ENCODE measurements at places on chromosomes 7 and 10. TPM values are rescaled to one million over a fixed set of nuclear protein-coding genes. Genes with fewer than 3 reads are reported as not detected.
A peak's percentile ranks its signal among the peaks of the same experiment; 100 is the strongest.

GRCh38 chr7:42407833-42408232 is 170.8 kb upstream of the GLI3 start:
- no peak for DNase-seq

DNA sequence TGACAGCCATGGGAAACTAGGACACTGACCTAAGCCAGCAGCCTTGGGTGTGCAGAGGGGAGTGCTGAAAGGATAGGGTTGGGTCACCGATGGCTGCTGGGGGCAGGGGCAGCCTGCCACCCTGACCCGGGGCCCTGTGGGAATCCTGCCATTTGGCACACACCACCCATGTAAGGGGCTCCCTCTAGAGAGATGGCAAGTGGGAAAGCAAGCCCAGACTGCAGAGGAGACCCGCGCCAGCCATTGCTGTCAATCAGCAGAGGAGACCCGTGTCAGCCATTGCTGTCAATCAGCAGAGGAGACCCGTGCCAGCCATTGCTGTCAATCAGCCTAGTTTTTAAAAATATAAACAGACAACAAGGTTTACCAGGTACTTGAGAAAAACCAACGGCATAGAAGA is 27.4 kb upstream of the PRKAG2 start:
- DNase-seq: no peak

- DNase-seq: no peak
Observed at GRCh38 chr10:790821-791551, 101.5 kb upstream of the DIP2C start.

DNA sequence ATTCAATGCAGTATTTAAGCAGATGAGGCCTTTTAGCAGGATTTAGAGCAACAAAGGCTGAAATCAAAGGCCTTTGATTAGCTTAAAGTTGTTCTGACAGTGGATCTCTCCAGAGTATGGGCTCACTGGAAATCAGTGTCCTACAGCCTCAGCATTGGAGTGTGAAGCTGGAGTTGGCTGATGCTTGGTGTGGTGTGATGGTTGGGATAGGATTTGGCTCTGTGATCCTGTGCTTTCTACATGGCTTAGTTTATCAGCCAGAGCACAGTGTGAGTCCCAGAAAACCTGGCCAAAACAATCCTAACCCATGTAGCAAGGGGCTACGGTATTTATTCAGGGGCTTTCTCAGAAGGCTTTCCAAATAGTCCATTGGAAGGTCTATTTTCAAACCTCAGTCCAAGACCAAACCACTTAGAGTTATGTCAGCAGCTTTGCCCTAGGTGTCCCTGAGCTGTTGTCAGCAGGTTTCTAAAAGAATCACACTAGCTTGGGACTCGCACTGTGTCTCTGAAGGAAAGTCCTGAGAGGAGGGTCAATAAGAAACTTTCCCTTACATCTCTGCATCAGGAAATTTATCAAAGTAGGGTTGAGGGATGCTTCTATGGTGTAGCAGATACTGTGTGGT is 65.4 kb upstream of the ANKRD1 start:
- no peak for DNase-seq

GRCh38 chr10:76086761-76087639 is 655.6 kb downstream of the LRMDA start:
- DNase-seq: peak; percentile 77

- peak; percentile 64 for DNase-seq
Observed at GRCh38 chr7:107150375-107151073, 18.3 kb upstream of the HBP1 start.

- no peak for DNase-seq
Observed at GRCh38 chr10:122140941-122141623, 130.0 kb upstream of the BTBD16 start.

- DNase-seq: no peak
Observed at GRCh38 chr10:101974091-101974971, 81.6 kb downstream of the ARMH3 start.

- no peak for DNase-seq
Observed at GRCh38 chr7:50605059-50605458, 39.9 kb upstream of the DDC start.

STEAP1B gene
- 3.2 TPM for total RNA-seq

TET1 gene
- total RNA-seq: 41.6 TPM

LIPF gene
- not detected for total RNA-seq

BMPER gene
- total RNA-seq: 18.9 TPM
